ENCODE measurements at places on chromosomes 2 and 18.

GRCh38 chr2:449246-450067 lies 161.6 kb upstream of the ALKAL2 start:
- no peaks in the 10 kb centered on the region for H3K36me3 ChIP-seq
- no peaks in the 10 kb centered on the region for H3K4me1 ChIP-seq
- no peaks in the 10 kb centered on the region for H3K27me3 ChIP-seq
- no peak for DNase-seq

GRCh38 chr18:77130229-77131099 lies 2.1 kb downstream of the MBP start:
- H3K4me3 ChIP-seq: peak overlapping the region; percentile 98
- H3K4me1 ChIP-seq: peaks cover 38% of the 10 kb centered on the region
- no peaks in the 10 kb centered on the region for H3K27me3 ChIP-seq

DNA sequence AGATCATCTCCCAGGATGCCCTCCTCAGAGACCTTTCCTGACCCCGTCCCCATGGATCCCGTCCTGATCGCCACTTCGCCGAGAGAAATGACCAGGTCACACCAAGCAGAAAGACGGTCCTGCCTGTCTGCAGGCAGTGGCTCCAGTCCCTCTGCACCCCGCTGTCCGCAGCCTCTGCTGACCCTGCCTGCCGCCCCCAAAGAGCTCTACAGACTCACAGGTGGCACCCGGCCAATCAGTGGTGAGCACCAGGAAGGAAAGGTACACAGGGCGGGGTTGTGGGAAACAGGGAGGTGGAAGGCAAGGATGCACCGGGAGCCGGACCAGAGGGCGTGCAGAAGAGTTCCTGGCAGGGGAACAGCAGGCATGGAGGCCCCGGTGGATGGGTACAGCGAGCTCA lies 94.8 kb downstream of the NDUFA10 start:
- H3K27me3 ChIP-seq: no peaks in the 10 kb centered on the region
- DNase-seq: no peak
- H3K4me1 ChIP-seq: no peaks in the 10 kb centered on the region
- no peak overlapping the region for H3K4me3 ChIP-seq

DNA sequence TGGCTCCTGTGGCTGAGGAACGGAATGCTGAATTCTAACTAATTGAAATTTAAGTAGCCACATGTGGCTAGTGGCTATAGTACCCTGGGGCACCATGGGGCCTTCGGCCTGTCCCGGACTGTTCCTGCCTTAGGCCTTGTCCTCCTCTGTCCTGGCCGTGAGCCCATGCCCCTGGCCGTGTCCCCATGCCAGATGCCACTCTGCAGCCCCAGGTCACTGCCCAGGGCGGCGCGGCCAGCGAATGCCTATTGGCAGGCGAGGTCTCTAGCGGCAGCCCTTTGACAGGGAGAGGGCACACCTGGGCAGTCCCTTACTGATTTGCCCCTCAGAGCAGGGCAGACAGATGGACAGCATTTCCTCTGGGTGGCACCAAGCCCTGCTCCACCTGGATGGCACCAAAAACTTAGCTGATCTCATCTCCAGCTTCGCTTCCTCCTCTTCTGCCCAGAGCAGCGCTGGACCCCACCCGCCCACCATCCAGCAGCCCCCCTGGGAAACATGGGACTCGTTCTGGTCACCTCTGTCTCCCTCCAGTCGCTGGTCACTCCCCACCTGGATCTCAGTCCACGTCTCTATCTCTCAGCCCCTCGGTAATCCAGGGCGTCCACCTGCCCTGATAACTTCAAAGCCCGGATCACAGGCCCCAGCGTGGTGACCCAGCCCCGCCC lies 1.1 kb upstream of the DGKD start:
- H3K36me3 ChIP-seq: no peaks in the 10 kb centered on the region
- peak overlapping the region; percentile 94 for H3K27ac ChIP-seq
- H3K4me3 ChIP-seq: peak overlapping the region; percentile 80

DNA sequence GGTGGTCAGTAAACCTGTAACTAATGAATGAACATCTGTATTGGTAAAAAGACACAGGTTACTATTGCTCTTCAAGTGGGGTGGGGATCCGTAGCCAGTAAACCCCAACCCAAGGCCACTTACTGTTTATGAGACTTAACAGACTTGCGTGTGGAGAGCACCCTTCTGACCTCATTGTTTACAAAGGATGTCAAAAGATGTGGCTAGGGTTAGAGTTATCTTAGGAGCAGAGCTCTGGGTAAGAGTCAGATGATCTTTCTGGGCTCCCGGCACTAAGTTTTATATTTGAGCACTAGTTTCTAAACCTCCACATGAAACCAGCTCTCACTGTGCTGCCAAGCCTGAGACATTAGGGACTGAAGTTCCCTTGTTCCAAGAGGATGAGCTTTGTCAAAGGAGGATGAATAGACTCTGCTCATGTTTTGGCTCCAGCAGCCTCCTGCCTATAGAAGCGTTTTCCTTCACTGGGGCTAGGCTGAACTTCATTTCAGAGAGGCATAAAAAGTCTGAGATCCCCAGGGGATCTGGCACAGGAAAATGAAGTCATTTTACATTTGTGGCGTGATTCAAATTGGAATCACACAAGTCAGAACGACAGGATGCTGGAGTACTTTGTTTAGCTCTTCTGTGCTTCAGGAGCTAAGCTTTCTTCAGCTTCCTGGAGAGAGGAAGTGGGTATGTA lies 403.1 kb upstream of the TRIB2 start:
- no peaks in the 10 kb centered on the region for H3K4me1 ChIP-seq
- H3K27ac ChIP-seq: no peak overlapping the region
- H3K4me3 ChIP-seq: no peak overlapping the region
- H3K36me3 ChIP-seq: no peaks in the 10 kb centered on the region
- H3K27me3 ChIP-seq: no peaks in the 10 kb centered on the region

Measured in GM12878 (cell line).